ENCODE measurements at places on chromosomes 5 and 9.

- DNase-seq = no peak
Measured at GRCh38 chr9:74953235-74953751, 581 bp upstream of the C9orf40 start.

DNA sequence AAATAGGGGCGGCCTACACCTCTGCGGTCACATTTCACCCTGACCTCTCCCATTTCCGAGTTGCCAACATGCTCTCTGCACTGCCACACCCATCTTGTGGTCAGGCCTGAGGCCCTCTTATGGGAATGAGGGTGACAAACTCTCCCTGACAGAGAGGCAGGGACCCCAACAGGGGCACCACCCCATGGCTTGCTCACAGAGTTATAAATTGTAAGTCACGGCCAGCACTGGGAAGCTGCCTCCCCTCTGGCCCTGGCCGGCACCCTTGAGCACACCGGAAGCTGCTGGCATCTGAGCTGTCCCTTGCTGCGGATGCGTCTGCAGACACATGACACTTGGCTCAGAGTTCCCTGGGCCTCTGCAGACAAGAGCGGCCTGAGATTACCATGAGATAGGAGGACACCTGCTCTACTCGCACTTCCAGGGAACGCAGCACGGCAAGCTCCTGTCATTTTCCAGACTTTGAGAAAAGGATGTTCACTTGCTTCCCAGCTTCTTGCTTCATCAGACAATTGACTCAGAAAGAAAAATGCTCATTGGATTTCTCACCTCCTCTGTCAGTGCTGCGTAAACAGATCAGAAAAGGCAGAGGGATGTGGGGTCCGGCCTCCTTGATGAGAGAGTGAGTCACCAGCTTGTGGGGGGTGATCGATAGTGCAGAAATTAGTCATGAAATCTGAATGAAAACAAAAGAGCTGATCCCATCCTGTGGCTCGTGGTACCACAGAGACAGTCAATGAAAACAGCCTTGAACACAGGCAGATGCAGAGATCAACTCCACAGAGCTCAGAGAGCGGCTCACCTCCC, 269.8 kb downstream of the SYK start:
- DNase-seq = no peak

DNA sequence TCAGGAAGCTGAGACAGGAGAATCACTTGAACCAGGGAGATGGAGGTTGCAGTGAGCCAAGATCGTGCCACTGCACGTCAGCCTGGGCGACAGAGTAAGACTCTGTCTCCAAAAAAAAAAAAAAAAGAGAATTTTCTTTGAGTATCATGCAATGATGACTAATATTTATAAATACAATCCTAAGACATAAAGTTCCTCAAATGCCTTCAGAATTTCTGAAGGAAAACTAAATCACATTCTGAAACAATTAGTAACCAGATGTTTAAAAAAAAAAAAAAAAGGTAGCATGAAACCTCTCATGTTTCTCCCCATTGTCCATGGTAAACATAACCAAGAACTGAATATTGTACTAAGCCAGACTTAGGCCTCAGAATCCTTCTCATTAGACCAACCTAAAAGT, 23.1 kb downstream of the MLLT3 start:
- DNase-seq = no peak

- no peak for DNase-seq
Measured at GRCh38 chr9:38439291-38439915, 15.1 kb upstream of the IGFBPL1 start.

DNA sequence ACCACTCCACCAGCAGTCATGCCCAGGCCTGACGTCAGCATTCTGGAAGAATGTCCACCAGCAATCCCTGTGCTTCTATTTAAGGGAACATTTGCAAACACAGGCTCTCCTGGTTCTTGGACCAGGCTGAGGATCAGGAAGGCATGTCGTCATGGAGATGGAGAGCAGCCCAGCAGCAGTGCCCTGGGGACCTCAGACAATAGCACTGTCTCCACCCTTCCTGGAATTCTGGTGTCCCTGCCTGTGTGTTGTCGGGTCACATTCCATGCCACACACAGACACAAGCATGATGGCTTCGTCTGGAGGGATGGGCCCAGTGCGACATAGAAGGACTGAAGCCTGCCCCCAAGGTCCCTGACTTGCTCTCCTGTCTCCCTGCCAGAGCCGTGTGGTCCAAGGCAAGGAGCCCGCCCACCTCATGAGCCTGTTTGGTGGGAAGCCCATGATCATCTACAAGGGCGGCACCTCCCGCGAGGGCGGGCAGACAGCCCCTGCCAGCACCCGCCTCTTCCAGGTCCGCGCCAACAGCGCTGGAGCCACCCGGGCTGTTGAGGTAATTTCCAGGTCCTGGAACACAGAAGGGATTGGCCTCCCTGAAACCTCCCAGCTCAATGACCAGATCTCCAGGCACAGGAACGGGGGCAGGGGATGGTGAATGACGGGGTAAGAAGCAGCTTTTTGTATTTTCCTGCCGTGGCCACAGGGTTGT, 43.8 kb downstream of the STOM start:
- DNase-seq = no peak

DNA sequence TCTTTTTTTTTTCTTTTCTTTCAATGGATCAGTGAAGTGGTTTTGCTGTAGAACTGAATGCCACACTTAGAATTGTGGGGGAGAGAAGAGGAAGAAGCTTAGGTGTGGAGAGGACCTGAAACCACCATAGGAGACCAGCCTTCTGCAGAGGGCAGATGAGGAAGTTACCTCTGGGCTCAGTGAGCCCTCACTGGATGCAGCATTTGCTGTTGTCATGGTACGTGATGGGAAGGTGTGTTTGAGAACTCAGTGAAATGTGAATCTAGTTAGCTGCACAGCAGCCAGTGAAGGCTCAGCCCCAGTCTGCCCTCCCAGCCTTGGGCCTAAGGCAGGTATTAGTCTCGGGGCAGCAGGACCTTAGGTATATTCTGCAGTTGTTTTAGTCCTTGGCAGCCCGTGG, 17.5 kb downstream of the CYFIP2 start:
- DNase-seq = no peak

- no peak for DNase-seq
Measured at GRCh38 chr5:171898386-171898785, 108.1 kb downstream of the FBXW11 start.
